Urinary bladder (tissue), 4 donors: ENCODE measurements at places on chromosomes 6 and 20. TPM values are rescaled to one million over a fixed set of nuclear protein-coding genes. Genes with fewer than 3 reads are reported as not detected.

The TMEM217 gene
- 0.24 TPM for polyA plus RNA-seq

GRCh38 chr20:59117526-59117925 is 46.1 kb upstream of the ZNF831 start:
- no peak for DNase-seq

GRCh38 chr20:44651684-44652423 is at the start of gene ADA:
Gene ADA, minus strand, starts transcription at chr20:44651699. Its CDS starts 92 bp downstream, at chr20:44651607.
- no peak for DNase-seq

The CALHM6 gene
- polyA plus RNA-seq: 7.1 TPM

The LCA5 gene
- polyA plus RNA-seq: 4.7 TPM

The SIRPA gene
- polyA plus RNA-seq: 27.8 TPM
